ENCODE measurements at places on chromosomes 2 and 18. TPM values are rescaled to one million over a fixed set of nuclear protein-coding genes. Genes with fewer than 3 reads are reported as not detected.

- H3K27me3 ChIP-seq: peaks cover 12% of the 10 kb centered on the region
- H3K4me1 ChIP-seq: peaks cover 7% of the 10 kb centered on the region
- no peak for DNase-seq
- H3K27ac ChIP-seq: no peak overlapping the region
- no peak overlapping the region for H3K4me3 ChIP-seq
Measured at GRCh38 chr2:12767541-12767940, 50.8 kb downstream of the TRIB2 start.

- H3K4me1 ChIP-seq: peaks cover 42% of the 10 kb centered on the region
- peak within 1 kb of the TSS; percentile 93 for H3K4me3 ChIP-seq
- peak within 1 kb of the TSS; percentile 98 for H3K27ac ChIP-seq
- H3K36me3 ChIP-seq: peaks cover 11% of the 10 kb centered on the region
- H3K27me3 ChIP-seq: no peaks in the 10 kb centered on the region
- DNase-seq: peak; percentile 94
Measured at GRCh38 chr2:100562613-100563406, at the start of gene PDCL3. TSS of gene PDCL3 (plus strand) at chr2:100562993. CDS start at chr2:100563068, 75 bp downstream.

- no peak overlapping the region for H3K27ac ChIP-seq
- no peak overlapping the region for H3K4me3 ChIP-seq
- no peaks in the 10 kb centered on the region for H3K27me3 ChIP-seq
- no peaks in the 10 kb centered on the region for H3K36me3 ChIP-seq
- H3K4me1 ChIP-seq: no peaks in the 10 kb centered on the region
- DNase-seq: no peak
Measured at GRCh38 chr2:214196260-214196659, 214.6 kb upstream of the VWC2L start.

- peaks cover 4% of the 10 kb centered on the region for H3K4me1 ChIP-seq
- H3K36me3 ChIP-seq: no peaks in the 10 kb centered on the region
- DNase-seq: no peak
- H3K27ac ChIP-seq: no peak overlapping the region
- peaks cover 6% of the 10 kb centered on the region for H3K27me3 ChIP-seq
Measured at GRCh38 chr2:176445956-176446355, 176.7 kb downstream of the MTX2 start.

DNA sequence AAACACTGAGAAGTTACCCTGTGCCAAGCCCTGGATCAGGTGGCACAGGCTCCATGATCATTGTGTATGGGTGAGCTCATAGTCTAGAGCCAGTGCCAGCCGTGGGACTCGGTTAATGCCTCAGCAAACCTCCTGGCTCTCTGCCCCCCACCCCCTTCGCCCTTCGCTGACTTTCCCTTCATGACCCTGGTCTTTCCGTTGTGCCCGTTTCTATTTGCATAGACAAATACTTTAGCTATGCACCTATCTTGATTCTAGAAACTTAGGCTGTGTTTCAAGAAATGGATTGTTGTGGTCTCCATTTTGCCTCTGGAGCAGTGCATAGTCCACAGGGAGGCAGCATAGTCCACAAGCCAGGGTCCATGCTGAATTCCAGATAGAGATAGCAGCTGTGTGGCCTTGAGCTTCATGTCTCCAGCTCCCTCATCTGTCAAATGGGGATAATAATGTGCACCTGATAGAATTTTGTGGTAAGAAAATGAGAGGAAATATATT, 44.8 kb upstream of the KDM3A start:
- no peaks in the 10 kb centered on the region for H3K36me3 ChIP-seq
- no peak overlapping the region for H3K4me3 ChIP-seq
- peak overlapping the region; percentile 15 for H3K27ac ChIP-seq
- peaks cover 17% of the 10 kb centered on the region for H3K4me1 ChIP-seq

XDH gene
- not detected for total RNA-seq

CRYBA2 gene
- not detected for total RNA-seq

DNA sequence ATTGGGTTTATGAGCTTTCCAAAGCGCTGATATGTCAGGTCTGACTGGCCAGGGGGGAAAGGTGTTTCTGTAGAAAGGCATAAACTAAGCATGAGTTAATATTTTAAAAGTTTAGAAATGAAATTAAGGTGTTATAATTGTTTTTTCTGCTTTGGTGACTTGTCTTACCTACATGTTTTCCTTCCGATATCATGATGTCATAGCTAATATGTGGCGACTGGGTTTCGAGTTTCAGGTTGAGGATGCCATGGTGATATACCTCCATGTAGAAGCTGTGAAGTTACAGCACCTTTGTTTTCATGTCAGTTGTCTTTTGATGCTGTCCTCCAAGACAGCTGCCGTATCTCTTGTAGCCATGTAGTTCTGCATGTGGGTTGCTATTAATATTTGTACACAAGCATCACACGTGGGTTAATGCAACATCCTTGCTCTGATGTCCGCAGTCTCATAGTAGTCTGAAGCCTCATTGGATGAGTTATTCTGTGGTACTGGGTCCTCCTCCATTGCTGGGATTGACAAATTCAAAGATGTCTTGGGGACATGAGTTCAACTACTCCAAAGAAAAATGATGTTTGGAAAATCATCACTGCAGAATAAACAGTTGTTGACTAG, 230.6 kb downstream of the PRKCE start:
- H3K27ac ChIP-seq: no peak overlapping the region
- peaks cover 6% of the 10 kb centered on the region for H3K36me3 ChIP-seq
- H3K27me3 ChIP-seq: no peaks in the 10 kb centered on the region
- H3K4me3 ChIP-seq: no peak overlapping the region
- no peak for DNase-seq

DNA sequence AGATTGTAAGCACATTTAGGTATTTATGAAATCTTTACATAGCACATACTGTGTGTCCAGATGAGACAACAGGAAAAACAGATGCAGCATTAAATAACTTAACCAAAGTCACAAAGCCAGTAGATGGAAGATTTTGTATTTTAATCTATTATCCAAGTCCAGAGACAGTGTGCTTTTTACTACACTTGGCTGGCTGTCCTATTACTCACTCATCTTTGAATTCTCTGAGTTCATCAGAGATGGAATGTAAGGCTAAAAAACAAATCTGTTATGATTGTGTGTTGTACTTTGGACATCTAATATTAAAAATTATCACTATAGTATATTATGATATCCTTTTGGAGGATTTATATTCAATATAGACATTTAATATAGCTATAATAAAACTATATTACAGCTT, 1189.4 kb downstream of the DSC3 start:
- no peaks in the 10 kb centered on the region for H3K27me3 ChIP-seq
- H3K27ac ChIP-seq: no peak overlapping the region
- no peak overlapping the region for H3K4me3 ChIP-seq
- no peaks in the 10 kb centered on the region for H3K4me1 ChIP-seq

DNA sequence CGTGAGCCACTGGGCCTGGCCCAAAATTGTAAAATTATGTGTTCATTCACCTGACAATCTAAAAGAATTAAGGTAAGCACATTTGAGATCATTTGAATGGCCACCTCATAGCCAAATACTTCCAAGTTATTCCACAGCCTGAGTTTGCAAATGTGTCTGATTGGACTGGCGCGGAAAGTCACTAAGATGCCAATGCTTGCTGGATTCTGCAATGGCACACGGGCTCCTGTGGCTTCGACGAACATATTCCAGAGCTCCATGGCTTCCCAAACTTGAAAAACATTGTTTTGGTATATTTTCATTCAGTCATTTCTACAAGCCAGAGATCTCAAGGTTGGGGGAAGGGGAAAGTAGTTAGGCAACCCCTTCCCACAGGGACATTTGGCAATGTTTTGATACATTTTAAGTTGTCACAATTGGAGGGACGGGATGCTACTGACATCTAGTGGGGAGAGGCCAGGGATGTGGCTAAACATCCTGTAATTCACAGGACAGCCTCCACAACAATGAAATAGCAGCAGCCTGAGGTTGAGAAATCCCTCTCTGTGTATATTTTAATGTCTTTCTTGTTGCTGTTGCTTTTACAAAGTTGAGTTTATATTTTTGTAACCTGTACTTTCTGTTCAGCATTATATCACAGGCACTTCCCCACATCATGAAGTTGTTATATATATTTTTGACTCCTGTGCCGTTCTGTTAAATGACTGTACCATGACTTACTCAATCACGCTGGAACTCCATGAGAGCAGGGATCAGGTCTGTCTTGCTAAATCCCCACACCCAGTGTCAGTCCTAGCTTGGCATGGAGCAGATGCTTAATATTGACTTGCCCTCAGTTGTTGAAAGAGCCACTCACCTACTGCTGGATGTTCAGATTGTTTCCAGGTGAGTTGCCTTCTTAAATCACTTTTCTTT, 56.9 kb downstream of the COL4A4 start:
- H3K4me1 ChIP-seq: no peaks in the 10 kb centered on the region
- DNase-seq: peak; percentile 73
- H3K36me3 ChIP-seq: no peaks in the 10 kb centered on the region
- H3K4me3 ChIP-seq: no peak overlapping the region

CNDP1 gene
- not detected for total RNA-seq

DNA sequence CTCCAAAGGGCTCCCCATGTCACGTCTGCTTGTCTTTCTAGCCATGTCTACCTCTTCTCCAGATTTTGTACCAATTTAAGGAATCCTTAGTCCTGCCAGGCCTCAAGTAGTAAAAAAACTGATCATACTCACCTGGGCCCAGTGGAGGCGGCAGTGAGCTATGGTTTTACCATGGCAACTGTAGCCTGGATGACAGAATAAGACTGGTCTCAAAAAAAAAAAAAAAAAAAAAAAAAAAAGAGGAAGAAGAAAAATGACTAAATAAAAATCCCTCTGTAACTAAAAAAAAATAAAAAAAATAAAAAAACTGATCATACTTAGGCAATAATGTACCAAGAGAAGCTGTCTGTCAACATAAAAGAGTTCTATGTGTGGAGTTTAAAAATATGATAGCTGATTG, 221.6 kb downstream of the NR4A2 start:
- H3K4me1 ChIP-seq: no peaks in the 10 kb centered on the region
- DNase-seq: peak; percentile 31
- H3K4me3 ChIP-seq: no peak overlapping the region
- no peak overlapping the region for H3K27ac ChIP-seq

DNA sequence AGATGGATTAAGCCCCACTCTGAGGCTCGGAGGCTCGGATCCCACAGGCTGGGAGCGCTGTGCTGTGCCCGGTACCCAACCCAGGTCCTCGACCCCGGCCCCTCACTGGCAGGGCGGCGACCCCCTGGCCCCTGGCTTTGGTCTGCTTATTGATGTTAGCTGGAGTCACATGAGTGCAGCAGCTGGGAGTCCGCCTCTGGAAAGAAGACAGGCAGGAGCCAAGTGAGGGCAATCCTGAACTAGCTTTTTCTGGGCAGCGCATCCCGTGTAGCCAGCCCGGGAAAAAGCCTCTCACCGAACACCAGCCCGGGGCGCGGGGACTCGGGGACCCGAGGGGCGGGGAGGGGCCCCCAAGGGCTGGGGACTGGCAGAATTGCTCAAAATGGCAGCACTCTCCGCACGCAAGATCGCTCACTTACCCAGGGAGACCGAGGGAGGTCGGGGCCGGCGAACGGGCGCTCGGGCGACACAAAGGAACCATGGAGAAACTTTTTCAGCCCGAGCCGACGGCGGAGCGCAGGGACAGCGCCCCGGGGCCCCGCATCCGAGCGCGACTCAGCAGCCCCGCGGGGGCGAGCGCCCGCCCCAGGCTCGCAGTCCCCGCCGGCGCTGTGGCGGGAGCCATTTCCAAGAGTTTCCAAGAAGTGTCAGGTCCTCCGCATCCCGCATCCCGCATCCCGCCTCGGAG, 567 bp downstream of the TMEM200C start:
- H3K27ac ChIP-seq: no peak overlapping the region
- peaks cover 63% of the 10 kb centered on the region for H3K27me3 ChIP-seq
- no peaks in the 10 kb centered on the region for H3K36me3 ChIP-seq
- peaks cover 9% of the 10 kb centered on the region for H3K4me1 ChIP-seq
- H3K4me3 ChIP-seq: no peak overlapping the region

GRCh38 chr2:189056200-189057106, 82.3 kb downstream of the COL3A1 start:
- no peaks in the 10 kb centered on the region for H3K4me1 ChIP-seq
- H3K36me3 ChIP-seq: peaks cover 2% of the 10 kb centered on the region
- no peaks in the 10 kb centered on the region for H3K27me3 ChIP-seq
- H3K27ac ChIP-seq: no peak overlapping the region
- no peak for DNase-seq

GRCh38 chr2:72138011-72138881, 9.4 kb downstream of the CYP26B1 start:
- DNase-seq: no peak
- no peaks in the 10 kb centered on the region for H3K36me3 ChIP-seq
- H3K4me1 ChIP-seq: no peaks in the 10 kb centered on the region
- H3K27ac ChIP-seq: no peak overlapping the region
- H3K27me3 ChIP-seq: peaks cover 19% of the 10 kb centered on the region
- no peak overlapping the region for H3K4me3 ChIP-seq

POTEJ gene
- not detected for total RNA-seq

GRCh38 chr2:206064077-206064476, 21.9 kb downstream of the INO80D start:
- no peak overlapping the region for H3K4me3 ChIP-seq
- no peak for DNase-seq
- peaks cover 24% of the 10 kb centered on the region for H3K4me1 ChIP-seq
- peak overlapping the region; percentile 32 for H3K27ac ChIP-seq
- H3K27me3 ChIP-seq: no peaks in the 10 kb centered on the region
- peaks cover 24% of the 10 kb centered on the region for H3K36me3 ChIP-seq

DNA sequence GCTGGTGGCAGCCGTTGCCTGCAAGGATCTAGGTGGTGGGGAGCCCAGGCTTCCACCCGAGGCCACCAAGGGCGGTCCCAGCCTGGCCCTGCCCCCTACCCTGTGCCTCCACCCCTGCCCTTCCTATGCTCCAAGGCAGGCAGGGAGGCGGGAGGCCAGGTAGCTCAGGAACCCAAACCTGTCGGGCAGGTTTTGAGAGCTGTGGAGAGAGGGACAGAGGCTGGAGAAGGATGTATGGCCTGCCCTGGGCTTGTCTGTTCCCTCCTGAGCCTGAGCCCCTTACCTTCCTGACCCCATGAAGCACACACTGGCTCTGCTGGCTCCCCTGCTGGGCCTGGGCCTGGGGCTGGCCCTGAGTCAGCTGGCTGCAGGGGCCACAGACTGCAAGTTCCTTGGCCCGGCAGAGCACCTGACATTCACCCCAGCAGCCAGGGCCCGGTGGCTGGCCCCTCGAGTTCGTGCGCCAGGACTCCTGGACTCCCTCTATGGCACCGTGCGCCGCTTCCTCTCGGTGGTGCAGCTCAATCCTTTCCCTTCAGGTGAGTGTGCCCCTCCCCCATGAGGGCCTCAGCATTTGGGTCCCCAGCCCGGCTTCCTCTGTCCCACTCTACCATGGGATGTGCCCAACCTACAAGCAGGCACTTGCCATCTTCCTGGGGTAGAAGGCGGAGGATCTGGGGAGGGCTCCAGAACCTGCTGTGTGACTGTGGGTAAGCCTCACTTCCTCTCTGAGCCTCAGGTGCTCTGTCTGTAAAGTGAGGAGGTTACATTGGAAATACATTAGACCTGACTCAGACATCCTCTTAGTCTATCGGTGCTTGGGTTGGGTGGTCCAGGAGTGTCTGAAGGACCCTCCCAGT, at the start of gene PROM2:
TSS of gene PROM2 (plus strand) at position 159 of the 860 bp plus-strand sequence. CDS start at position 296, 137 bp downstream.
- no peak within 1 kb of the TSS for H3K27ac ChIP-seq
- H3K36me3 ChIP-seq: no peaks in the 10 kb centered on the region
- H3K4me3 ChIP-seq: no peak within 1 kb of the TSS
- no peaks in the 10 kb centered on the region for H3K27me3 ChIP-seq
- no peak for DNase-seq

GRCh38 chr18:35578936-35579335, 2.6 kb upstream of the GALNT1 start:
- no peak overlapping the region for H3K27ac ChIP-seq
- DNase-seq: no peak
- peaks cover 38% of the 10 kb centered on the region for H3K4me1 ChIP-seq

GRCh38 chr2:233083782-233084181, 23.6 kb downstream of the INPP5D start:
- H3K27me3 ChIP-seq: no peaks in the 10 kb centered on the region
- DNase-seq: no peak
- H3K36me3 ChIP-seq: peaks cover 42% of the 10 kb centered on the region
- peaks cover 87% of the 10 kb centered on the region for H3K4me1 ChIP-seq
- peak overlapping the region; percentile 58 for H3K4me3 ChIP-seq

HOXD3 gene
- total RNA-seq: not detected
